ENCODE measurements at places on chromosomes 5 and 9.

DNA sequence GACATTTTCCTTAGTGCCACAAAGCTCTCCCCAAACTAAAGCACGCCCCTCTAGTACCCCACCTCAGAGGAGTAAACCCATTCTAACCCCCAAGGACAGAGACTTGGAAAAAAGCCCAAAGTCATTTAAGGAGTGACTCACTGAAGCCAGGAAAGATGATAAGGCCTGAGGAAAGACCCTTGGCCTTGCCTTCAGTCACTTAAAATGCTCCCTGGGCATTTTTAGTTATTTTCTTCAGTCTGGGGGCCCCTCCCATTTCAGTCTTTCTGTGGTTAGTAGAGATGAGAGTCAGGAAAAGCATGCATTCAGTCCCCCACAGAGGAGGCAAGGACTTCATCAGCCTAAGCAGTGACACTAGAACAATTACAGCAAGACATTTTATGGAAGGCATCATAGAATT, 13.7 kb upstream of the TLX3 start:
- DNase-seq: no peak

GRCh38 chr5:133295520-133295919, 243.7 kb downstream of the HSPA4 start:
- DNase-seq: no peak

DNA sequence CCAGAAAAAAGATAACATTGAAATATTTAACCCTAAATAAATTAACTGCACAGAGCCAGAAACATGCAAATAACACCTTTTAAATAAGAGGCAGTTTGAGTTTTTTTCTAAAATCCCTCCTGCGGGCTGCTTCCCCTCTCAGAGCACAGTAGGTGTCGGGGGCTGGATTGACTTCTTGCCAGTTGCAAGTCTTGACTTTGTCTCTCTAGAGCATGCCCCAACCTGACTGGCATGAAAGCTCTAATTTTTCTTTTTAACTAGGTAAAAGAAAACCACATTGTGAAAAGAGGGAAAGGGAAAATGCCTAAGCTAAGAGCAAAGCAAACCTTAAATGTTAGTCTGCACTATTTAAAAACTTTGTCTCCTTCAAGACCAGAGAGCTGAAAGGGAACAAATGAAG, 46.4 kb upstream of the DNAH5 start:
- no peak for DNase-seq

GRCh38 chr9:131781069-131781468, 41.2 kb upstream of the RAPGEF1 start:
- no peak for DNase-seq

GRCh38 chr5:43874772-43875171, 271.8 kb downstream of the NNT start:
- no peak for DNase-seq

- no peak for DNase-seq
Observed at GRCh38 chr5:83265318-83265717, 188.0 kb downstream of the XRCC4 start.

GRCh38 chr5:73999297-73999696, 373.3 kb downstream of the ARHGEF28 start:
- DNase-seq: no peak

GRCh38 chr5:94196953-94197352, 421.5 kb downstream of the KIAA0825 start:
- DNase-seq: no peak

- DNase-seq: no peak
Observed at GRCh38 chr5:89011778-89012711, 129.1 kb upstream of the MEF2C start.

GRCh38 chr5:146345578-146346366, 7.1 kb downstream of the POU4F3 start:
- DNase-seq: no peak

- no peak for DNase-seq
Observed at GRCh38 chr9:129458155-129458661, 162.7 kb downstream of the C9orf50 start.

GRCh38 chr9:124784509-124784908, 7.6 kb downstream of the OLFML2A start:
- DNase-seq: no peak

DNA sequence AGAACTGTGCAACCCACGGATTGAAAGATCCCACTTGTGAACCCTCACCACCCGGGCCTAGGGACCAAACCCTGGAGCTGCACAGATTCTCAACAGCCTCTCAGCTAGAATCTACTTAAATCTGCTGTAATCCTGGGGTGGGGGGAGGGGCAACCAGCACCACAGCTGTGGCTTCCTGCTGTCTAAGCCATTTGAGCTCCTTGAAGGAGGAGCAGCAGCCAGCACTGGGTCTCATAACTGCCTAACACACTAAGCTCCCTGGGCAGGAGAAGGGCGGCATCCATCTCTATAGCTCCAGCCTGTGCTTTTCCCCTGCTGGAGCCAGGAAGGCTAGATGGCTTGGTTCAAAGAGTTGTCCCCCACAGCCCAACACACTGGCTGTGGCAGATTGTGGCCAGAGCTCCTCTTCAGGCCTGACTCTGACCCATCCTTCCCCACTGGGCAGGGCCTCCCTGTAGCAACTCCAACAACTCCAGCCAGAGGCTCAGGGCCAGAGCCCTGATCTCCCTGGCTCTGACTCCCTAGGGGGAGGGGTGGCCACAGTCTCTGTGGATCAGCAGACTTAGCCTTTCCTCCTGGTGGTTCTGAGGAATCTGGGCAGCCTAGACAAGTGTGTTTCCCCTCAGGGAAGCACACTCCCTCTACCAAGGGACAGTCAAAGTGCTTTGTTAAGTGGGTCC, 72.0 kb upstream of the C9orf72 start:
- DNase-seq: no peak

DNA sequence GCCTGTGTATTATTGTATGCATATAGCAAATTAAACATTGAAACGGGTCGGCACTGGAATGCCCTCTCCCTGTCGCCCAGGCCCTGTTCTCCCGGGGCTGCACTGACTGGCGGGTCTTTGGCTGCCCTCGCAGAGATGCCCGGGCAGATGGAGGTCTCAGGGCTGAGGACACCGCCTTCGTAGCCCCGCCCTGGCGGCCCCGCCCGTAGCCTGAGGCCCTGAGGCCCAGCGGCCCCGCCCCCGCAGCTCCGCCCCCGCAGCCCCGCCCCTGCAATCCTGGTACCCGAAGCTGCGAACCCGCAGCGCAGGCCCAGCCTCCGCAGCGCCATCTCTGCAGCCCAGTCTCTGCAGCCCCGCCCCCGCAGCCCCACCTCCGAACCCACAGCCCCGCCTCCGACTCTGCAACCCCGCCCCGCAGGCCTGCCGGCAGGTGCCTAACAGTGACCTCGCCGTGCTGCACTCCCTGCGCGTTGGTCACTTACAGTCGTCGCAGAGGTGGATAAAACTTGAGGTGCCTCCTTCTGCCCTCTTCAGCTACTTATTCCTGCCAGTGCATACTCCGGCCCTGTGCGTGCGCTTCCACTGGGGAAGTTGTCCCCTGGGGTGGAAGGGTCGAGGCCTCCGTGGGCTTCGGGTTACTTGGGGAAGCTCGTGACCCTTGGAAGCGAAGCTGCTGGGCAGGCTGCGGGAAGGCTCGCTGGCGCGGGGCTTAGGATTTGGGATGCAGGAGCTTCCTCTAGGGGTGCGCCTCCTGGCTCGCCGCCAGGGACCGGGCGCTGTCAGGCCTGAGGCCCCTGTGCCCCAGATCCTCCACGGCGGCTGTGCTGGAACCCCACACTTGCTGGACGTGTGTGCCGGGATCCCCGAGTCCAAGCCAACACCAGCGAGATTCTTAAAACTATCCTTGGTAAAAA, 72.3 kb downstream of the ICE1 start:
- DNase-seq: peak; percentile 72

GRCh38 chr5:101580591-101580990, 677.5 kb upstream of the ST8SIA4 start:
- no peak for DNase-seq

DNA sequence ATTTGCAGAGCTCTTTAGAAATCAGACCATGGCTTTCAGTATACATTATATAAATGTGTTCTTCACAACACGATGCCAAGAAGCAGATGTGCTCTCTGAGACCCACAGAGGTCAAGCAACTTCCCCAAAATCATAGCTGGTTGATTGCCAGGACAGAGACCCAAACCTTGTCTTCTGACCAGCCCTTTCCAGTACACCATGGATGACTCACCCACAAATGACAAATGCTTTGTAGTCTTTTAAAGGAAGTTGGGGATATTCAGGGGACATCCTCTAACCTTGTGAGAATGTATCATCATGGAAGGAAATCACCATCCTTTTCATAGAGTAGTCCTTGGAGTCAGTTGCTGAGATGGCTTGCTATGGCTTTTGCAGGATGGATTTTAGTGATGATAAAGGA, 30.1 kb downstream of the ZNF462 start:
- DNase-seq: no peak

- no peak for DNase-seq
Observed at GRCh38 chr5:1059884-1060263, 51.3 kb downstream of the NKD2 start.

DNA sequence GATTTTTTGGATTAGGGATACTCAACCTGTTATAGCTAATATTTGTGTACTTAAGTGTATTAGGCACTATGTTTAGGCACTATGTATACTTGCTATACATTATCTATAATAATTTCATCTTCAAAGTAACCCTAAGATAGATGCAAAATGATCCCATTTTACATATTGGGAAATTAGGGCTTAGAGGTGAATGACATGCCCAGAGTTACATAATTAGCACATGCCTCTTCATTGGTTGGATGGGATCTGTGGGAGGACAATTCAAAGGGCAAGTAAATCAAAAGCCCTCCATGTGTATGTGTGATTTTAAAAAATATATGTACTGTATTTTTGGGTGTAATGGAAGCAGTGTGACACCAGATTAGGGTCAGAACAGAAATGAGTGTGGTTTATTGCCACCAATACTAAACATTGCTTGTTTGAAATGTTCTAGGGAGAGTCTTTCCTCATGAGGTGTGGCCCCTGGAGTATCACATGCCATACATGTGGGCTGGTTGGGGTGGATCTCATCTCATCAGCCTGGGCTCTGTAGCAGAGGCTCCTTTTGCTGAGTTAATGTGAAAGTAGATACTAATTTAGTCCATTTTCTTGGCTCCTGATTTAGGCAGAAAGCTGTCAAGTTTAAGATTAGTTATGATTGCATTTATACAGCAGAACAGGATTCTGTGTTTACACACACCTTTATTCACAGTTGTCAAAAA, 5.5 kb downstream of the C9orf85 start:
- DNase-seq: no peak

GRCh38 chr5:55143624-55144023, 16.3 kb upstream of the GPX8 start:
- DNase-seq: no peak

- DNase-seq: no peak
Observed at GRCh38 chr9:116154976-116155697, 1.5 kb downstream of the PAPPA start.

DNA sequence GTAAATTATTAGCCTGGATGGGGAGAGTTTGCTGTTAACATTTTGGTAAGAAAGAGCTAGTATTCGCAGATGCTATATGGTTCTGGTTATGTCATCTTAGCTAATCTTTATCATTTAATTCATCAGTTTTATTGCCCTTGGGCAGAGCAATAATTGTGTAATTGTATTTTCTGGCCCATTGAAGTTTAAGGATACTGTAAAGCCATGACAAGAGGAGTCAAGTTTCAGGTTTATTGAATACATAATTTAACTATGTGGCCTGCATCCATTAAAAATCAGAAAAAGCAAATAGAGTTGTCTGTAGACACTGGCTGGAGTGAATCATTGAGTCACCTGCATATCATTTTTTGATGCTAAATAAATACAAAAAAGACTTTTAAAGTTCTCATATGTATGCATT, 255.8 kb downstream of the PRELID2 start:
- no peak for DNase-seq

DNA sequence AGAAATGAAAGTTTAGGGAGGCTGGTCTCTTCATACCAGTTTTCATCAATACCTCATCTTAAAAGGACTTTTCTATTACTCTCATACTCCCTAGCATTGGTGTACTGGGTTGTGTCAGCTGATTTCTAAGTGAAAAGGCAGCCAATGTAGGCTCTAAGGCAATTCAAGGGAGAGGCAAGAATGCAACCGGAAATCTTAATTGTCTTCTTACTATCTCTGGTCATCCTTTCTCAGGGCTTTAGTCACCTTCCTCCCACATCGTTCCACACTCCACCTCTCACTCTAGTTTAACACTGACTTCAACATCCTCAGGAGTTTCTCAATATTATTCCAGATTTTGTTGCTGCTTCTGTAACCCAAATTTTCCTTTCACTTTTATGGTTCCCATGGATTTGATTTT, 281.8 kb upstream of the RFX3 start:
- DNase-seq: no peak

- DNase-seq: no peak
Observed at GRCh38 chr5:98663521-98663920, 109.9 kb upstream of the RGMB start.

DNA sequence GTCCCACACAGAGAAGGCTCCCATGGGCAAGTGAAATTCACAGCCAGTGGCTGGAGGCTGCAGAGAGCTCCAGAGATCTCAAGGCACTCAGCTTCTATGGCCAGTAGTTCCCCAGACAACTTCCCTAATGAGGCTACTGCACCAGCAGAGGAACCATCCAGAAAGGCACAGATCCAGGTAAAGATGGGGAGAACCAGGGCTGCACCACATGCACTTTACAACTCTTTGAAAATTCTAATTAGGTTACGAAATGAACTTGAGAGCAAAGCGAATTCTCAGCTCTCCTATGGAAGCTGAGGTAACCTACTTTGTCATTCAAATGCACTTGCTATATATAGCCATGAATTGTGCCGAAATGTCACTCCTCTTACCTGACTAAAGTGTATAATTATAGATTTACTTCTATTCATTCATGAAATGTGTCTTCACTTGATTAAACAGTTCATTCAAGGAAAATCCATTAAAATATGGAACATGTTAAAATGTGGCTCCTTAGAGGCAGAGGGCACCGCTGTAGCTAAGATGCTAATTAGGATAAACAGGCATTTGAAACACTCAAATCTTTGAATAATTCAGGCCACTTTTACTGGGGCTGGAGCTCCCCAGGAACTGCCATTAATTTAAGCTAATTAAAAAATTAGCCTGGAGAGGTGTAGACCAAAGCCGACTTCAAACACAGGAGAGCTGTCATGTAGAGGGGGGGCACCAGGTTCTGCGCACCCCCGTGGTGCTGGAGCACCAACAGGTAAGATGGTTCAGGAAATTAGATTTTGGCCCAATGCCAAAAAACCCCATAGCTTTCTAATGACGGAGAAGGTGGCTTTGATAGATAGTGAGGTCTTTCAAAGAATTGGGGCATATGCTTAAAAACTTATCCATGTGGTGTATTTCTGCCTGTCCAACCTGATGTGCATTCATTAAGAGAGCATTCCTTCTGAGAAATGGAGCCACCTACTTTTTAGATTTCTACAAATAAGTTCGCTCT, 204.1 kb downstream of the GABBR2 start:
- no peak for DNase-seq

- DNase-seq: no peak
Observed at GRCh38 chr5:152900332-152900731, 495.3 kb upstream of the NMUR2 start.

DNA sequence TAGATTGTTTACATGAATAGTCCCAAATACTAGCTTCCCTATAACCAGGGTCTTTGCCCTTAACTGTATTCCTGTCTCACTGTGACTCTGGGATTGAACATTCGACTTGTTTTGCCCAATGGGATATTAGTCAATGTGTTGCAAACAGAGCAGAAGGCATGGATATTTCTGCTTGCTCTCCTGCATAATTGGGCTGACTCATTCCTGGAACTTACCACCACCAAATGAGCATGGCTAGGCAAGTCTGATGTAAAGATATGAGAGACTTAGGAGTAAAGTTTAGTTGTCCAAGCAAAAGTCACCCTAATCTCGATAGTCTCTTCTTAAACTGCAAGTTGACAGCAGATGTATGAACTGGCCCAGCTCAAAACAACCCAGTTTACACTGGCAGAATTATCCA, 273.5 kb upstream of the CCNG1 start:
- DNase-seq: no peak
